NCI-H2029 (cell line): ENCODE measurements at places on chromosomes 1 and 21.

- no peak for DNase-seq
Measured at GRCh38 chr1:87230501-87230900, 98.2 kb upstream of the LMO4 start.

DNA sequence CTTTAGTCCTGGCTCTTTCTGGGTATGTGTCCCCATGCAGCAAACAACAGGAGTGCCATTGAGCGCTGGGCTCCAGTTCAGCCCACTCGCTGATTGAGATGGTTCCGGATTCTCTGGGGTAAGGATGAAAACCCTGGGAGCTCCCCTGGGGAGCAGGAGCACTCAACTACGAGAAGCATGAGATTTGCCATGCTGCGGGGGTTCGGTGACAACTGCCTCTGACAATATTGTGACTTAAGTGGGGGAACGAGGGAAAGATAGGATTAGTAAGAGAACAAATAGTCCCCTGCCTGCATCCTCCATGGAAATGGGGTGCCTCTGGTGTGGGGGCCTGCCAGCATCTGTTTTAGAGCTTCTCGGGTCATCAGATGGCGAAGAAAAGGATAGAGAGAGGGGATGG is 123.6 kb upstream of the IPO9 start:
- no peak for DNase-seq

DNA sequence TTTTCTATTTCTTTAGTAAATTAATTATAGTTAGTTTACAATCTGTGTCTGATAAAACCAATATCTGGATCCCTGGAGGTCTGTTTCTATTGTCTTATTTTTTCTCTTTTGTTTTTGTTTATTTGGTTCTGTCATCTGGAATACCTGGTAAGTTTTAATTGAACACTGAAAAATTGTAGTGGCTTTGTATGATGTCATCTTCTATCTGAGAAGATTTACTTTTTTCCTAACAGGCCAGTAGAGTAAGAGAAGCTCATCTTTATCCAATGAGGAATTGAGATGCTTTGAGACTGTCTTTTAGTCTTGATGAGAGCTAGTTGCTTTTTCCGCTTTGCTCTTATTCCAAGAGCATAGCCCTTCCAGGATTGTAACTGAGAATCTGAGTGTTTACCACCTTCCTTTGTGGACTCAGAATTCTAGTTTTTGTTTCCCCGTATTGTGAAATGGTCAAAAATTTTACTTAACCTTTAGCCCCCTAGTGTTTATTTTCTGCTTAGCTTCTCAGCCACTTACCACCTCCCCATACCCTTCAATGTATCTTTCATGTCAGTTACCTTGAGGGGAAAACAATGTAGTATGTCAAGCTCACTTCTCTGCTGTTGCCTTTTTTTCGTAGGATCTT is 25.0 kb downstream of the PTGFRN start:
- no peak for DNase-seq

DNA sequence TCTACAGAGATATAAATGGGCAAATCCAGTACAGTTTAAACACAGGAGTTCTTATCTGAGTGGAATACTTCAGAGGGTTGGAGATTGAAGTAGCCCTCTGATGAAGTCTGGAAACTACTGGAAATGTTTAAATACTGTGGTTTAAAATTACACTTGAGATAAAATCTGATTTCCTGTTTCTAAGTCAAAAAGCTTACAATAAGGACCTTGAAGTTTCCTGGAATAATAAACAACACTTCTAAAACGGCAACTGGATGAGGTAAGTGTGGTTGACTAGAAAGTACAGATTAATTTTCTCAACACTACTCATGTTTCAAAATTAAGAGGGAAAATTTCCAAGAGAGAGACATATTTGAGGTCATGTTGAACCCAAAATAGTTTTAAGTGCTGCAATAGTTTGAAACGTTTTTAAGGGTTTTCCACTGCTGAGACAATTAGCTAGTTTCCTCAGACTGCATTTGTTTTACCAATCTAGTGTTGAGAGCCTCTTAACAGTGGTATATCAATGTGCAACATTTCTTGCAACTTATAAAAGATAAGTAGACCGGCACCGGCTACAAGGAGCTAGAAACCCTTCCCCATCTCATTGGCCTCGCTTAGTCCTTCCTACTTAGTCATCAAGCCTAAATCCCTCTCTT is 27.4 kb downstream of the KCNA3 start:
- DNase-seq, result no peak

DNA sequence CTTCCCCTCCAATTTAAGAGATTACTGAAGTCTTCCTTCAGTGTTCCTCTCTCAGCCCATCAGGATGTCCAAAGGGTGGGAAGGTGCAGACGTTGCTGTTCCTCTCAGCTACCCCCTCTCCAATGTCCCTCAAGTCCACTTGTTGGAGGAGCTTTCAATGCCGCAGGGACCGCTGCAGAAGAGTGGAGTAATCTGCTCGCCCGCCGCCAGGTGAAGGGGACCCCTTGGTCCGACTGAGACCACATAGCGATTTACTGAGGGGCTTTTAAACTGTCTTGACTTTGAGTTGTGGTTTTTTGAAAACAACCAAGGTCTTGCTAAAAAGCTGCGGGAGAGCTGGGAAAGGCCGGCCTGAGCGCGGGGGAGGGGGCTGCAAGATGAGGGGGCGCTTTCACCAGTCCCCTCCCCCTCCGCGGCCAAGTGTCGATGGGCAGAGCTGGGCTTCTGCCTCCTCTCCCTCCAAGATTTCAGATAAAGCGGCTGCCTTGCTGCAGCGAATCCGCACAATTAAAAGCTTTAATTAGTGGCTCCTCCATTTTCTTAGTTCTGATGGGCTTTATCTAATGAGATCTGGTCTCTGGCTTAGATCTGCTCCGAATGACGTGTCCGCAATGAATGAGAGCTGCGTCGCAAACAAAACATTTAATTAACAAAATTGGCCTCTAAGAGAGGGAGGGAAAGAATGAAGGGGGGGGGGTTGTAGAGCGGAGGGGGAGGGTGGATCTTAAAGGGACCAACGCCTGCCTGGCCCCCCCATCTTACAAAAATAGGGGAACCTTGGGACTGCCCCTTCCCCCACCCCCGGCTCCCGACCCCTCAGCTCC is 5.9 kb downstream of the LMO4 start:
- DNase-seq, result no peak

DNA sequence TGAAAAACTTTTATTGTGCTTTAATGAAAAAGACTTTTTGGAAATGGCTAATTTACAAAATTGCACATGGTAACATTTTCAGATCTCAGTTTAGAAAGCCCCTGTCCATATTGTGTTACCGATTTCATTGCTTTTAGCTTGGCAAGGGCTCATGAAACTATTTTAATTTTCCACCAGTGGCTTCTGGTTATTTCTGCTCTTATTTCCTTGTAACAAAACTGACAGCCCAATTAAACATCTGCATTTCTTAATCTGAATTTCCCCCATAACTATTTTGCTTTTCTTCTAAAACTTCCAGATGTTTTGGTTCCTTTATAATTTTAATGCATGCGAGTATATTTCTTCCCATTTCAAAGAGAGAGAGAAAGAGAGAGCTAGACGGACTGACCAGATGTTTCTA is 264.8 kb downstream of the PTPRC start:
- DNase-seq, result no peak

- DNase-seq, result peak; percentile 14
Measured at GRCh38 chr1:213982672-213983492, 4.9 kb upstream of the PROX1 start.

DNA sequence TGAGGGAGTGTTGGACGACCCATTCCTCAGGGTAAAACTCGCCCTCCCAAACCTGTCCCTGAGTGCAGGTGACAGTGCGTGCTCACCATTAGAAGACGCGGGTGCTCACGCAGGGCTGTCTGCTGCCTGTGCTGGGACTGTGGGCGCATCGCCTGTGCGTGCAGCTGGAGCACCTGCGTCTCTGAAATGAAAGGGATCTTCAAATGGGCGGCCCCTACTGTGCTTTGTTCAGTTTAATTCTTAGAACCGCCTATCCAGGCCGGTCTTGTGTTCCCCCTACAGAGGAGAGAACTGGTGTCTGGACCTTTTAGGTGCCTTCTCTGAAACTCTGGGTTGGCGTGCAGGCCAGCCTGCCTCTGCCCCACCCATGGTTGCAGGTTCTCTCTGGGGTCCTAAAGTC is 125.8 kb downstream of the PCBP3 start:
- DNase-seq, result no peak

- DNase-seq, result no peak
Measured at GRCh38 chr1:227192163-227192562, 126.1 kb downstream of the CDC42BPA start.

DNA sequence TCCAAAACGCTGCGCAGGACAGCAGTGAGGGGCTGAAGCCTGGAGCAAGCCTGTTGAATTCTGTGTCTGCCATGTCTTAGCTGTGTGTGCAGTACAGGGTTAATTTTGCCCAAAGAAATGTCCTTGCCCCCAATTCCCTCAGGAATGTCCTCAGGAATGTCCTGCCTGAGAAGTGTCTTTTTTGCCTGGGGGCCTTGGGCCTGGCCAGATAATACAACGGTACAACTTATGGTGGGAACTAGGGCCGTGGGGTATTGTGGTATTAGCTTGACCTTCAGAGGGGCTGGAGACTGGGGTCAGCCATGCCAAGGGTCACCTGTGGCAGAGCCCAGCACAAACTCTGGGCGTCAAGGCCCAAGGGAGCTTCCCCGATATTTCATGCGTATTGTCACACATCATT is 107.7 kb downstream of the AJAP1 start:
- no peak for DNase-seq

- DNase-seq, result peak; percentile 59
Measured at GRCh38 chr1:16164213-16165072, 8.6 kb upstream of the EPHA2 start.

GRCh38 chr1:214425716-214426425 is 125.5 kb downstream of the PTPN14 start:
- no peak for DNase-seq

DNA sequence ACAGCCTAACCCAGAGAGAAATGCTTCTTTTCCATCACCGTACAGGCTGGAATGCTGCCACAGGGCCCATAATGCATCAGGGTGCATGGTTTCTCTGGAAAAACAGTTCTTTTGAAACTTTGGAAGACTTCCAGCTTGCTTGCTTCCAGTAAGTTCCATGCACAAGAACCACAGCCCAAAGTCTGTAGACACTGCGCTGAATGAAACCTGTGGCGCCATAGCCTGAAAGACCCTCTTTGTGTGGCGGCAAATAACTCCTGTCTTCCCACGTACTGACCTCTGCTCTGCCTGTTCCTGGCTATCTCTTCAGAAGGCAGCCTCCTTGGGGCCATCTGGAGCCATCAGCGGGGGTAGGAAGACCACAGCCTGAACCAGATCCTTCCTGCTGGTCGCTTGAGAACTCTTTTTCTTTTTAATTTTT is 15.1 kb downstream of the MIIP start:
- DNase-seq, result no peak

- no peak for DNase-seq
Measured at GRCh38 chr1:43304771-43305300, 4.1 kb downstream of the TIE1 start.

DNA sequence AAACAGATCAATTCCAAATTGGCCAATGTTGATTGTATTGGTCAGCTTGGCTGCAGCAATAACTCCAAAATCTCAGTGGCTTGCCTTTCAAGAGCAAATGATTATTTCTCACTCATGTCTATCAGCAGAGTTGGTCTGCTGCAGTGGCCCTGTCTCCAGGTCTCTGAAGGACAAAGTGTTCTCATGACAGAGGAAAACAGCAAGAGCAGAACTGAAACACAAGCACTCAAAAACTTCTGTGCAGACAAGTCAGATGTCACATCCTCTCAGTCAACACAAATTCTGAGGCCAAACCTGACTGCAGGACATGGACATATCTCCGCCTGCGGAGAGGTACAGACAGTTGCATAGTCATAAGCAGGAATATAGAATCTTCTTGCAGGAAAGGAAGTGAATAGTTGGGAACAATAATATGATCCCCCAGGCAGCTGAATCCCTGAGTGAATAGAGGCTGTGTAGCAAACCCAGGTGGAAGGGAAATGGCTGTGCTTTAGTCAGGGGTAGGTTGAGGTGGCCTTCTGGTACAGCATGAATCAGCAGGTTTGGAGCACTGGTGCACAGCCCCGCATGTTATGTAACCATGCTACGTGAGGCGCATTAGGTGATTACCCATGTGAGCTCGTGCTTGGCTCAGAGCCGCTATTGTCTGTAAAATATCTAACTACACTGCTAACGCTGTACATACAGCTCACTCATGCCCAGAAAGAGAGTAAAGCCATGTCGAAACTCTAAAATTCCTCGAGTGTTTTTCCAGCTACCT is 17.1 kb upstream of the UBE2U start:
- DNase-seq, result no peak

DNA sequence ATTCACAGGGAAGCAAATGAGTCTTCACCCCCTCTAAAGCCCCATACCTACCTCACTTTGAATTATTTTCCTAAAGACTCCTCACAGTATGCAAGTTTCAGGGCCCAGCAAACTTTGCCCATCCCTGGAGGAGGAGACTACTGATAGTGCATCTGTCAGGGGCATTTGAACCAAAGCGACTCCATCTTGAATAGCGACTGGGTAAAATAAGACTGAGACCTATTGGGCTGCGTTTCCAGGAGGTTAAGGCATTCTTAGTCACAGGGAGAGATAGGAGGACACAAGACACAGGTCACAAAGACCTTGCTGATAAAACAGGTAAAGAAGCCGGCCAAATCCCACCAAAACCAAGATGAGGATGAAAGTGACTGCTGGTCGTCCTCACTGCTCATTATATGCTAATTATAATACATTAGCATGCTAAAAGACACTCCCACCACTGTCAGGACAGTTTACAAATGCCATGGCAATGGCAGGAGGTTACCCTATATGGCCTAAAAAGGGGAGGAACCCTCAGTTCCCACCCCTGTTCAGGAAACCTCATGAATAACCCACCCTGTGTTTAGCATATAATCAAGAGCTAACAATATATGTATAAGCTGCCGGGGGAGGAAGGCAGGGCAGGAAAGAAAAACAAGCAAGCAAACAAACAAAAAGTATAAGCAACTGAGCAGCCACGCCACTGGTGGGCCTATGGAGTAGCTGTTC is 3.3 kb upstream of the PKNOX1 start:
- DNase-seq, result no peak

DNA sequence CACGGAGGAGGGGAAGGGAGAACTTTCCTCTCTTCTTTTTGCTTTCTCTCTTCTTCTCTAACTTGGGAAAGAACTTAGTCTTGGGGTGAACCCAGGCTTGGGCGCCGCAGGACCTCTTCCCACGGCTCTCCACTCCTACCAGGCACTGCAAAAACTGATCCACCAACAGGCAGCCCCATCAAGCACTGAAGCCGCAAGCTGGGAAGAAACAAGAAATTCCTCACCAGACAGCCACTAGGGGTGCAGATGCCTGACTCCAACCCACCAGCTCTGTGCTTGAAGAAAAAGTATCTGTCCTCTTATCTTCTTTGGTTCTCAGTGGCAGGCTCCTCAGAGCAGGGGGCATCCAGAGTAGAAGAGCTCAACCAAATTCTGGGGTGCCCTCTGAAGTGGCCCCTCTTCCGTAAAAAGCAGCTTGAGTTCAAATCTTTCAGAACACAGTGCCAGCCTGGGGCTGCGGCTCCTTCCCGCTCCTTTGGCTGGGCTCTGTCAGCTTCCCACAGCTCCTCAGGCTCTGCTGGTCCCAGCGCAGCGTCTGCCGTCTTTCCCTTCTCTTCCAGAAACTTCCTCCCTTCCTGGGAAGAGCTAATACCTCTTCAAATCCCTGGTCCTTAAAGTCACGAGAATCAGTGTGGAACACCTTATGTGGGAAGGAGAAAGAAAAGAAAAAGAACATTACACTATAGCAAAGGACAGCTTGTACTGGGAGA is 2.4 kb downstream of the SLC41A1 start:
- no peak for DNase-seq

- no peak for DNase-seq
Measured at GRCh38 chr1:181128592-181129497, 40.3 kb downstream of the IER5 start.

- DNase-seq, result no peak
Measured at GRCh38 chr1:202688401-202688800, 21.9 kb downstream of the SYT2 start.

GRCh38 chr1:88917321-88918025 is 26.1 kb upstream of the GTF2B start:
- DNase-seq, result no peak
